Activated CD8-positive, alpha-beta memory T cell treated with anti-CD3 and anti-CD28 coated beads for 4 hours (primary cell): ENCODE measurements at places on chromosomes 6 and 20.

DNA sequence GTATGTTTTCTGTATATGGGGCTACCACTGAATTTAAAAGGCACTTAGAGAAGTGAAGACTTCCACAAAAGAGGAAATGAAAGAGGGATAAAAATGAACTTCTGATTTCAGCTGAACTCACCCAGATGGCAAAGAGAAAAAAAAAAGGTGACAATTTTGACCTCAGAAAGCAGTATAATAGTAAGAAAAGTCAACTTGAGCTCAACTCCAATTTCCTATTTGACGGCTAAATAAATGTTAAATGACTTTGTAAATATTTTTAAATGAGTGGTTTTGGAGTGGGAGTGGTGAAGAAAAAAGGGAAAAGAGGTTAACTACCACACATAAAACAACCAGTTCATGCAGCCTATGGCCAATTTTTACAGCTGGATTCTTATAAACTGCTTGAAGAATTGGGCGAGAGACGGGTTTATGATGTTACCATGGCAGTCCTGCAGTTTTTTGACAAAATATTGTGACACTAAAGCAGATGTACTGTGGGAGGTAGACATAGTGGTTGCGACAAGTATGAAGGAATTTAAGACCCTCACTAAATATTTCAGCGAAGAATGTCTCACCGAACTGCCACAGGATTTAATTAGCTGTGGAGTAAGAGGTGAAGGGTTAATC, 49.8 kb upstream of the ADTRP start:
- no peak for DNase-seq

- DNase-seq, result no peak
Observed at GRCh38 chr20:21702553-21703470, 2.7 kb upstream of the PAX1 start.

GRCh38 chr6:111487661-111488060, 4.6 kb upstream of the REV3L start:
- no peak for DNase-seq

DNA sequence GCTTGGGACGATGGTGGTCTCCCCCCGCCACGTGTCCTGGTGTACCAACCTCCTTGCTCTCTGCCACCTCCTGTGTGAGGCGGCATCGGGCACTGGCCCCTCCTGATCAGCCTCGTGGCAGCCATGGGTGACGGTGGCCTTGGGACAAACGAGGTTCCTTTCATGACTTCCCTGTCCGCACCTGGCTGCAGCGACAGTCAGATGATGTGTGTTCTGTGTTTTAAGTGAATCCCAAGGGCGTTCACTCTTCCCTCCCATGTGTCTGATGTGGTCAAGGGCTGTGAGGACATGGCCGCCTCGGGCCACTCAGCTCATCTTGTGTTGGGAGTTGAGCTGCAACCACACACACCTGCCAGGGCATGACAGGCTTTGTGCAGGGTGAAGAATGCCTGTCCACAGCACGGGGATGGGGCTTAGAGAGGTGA, 30.4 kb upstream of the PCMTD2 start:
- DNase-seq, result no peak

- DNase-seq, result no peak
Observed at GRCh38 chr6:155248008-155249001, 15.5 kb upstream of the CLDN20 start.

DNA sequence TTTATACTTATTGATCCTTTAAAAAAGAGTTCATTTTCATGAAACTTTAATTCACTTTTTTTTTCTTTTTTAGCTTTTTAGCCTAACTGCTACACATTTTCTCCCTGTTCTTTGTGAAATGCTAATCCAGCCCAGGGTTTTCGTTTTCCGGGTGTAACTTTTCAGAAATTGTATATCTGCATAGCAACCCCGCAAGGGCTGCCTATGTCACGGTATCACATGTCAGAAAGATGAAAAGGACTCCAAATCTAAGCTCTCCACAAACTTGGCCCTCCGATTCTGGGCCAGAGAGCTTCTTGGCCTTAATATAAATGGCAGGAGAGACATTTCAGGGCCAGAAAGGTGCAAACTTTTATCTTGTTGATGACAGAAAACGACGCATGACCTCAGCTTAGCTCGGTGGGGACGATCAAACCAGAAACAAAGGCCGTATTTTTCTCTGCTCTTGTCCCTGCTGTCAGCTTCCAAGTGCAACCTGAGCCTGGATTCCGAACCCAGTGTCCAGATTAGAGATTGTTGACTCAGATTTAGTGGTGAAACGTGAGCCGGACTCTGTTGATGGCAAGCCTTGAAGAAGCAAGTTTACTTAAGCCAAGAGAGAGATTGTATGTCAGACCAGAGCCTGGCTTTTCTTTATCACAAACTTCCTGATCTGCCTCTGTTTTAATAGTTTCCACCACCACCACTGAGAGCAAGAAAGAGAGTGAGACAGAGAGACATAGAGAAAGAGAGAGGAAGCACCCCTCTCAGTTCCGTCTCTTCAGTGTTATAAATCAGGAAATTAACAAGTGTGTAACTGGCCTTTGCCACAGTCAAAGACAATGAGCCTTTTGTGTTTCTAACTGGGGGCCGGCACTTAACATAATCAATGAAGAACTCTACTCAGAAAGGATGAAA, 157.8 kb downstream of the SCML4 start:
- DNase-seq, result no peak

GRCh38 chr6:15375638-15376290, 129.9 kb downstream of the JARID2 start:
- no peak for DNase-seq

DNA sequence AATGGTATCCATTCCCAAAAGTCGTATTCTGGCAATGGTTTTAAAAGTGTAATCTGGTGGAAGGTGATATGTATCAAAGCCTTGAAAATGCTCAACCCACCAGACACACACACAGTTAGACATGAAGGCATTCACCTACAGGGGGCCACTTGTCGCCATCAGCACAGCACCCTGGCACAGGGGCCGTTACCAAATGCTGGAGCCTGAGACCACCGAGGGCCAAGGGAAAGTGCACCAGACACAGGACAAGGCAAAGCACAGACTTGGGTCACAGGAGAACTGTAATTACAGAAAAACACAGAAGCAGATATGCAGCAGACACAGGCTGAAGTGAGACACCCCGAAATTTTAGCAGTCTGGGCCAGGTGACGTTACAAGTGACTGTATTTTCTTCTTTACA, 9.3 kb downstream of the TAF4 start:
- no peak for DNase-seq

DNA sequence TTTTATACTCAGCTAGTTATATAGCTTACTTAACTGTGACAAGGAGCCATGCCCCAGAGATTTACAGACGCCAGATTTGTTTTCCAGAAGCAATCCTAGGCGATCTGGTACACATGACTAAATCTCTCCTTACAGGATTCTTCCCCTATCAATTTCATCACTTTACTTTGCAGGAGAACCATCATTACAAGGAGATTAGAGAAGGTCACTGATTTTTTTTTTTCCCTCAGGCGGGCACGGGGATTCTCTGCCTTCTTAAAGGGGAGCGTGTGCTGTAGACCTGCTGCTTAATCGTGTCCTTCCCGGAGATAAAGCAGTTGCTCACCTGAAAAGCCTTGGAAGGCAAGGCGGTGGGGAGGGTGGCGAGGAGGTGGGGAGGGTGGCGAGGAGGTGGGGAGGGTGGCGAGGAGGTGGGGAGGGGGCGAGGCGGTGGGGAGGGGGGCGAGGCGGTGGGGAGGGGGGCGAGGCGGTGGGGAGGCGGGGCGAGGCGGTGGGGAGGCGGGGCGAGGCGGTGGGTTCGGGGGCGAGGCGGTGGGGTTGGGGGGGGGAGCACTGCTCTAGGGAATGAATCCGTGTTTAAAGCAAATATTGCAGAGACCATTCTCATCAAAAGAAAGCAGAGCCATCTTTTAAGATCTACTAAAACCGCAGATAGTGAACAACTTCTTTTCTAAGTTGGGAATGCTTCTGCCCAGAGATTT, 14.3 kb upstream of the MRAP2 start:
- DNase-seq, result no peak

- DNase-seq, result no peak
Observed at GRCh38 chr6:147625946-147626345, 117.5 kb downstream of the SAMD5 start.

GRCh38 chr20:59247731-59248684, 52.4 kb upstream of the EDN3 start:
- no peak for DNase-seq

DNA sequence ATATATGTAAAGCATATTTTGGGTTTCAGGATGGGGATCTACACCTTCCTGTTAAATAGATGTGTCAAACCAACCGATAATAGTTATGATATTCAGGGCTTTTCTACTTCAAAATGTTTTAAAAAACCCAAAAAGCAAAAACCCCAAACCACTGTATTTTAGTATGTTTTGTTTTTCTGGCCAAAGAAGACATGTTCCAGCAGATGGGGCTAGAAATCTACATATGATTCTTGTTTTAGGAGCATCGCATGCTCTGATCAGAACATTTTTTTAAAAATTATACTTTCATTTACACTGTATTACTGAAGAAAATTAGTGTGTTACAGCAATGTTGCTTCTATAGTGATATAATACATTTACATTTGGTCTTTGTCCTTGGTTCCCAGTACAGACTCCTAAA, 11.0 kb downstream of the RMND1 start:
- no peak for DNase-seq

GRCh38 chr20:35891375-35891774, 62.9 kb downstream of the SCAND1 start:
- no peak for DNase-seq

DNA sequence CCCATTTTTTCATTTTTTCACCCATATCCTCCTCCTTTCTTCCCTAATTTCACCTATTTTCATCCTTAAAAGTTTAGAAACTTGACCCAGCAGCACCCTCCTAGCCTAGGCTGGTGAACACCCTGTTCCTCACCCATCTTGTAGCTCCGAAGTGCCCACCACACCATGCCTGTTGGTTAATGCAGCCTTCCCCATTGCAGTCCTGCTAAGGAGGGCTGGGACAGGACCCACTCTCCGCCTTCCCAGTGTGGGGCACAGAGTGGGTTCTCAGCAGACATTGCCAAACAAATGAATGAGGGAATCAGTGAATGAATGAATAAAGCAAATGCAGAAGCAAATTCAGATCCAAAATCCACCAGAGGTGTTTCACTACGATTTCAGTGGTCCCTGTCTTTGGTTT, 45.7 kb downstream of the CTCFL start:
- no peak for DNase-seq

DNA sequence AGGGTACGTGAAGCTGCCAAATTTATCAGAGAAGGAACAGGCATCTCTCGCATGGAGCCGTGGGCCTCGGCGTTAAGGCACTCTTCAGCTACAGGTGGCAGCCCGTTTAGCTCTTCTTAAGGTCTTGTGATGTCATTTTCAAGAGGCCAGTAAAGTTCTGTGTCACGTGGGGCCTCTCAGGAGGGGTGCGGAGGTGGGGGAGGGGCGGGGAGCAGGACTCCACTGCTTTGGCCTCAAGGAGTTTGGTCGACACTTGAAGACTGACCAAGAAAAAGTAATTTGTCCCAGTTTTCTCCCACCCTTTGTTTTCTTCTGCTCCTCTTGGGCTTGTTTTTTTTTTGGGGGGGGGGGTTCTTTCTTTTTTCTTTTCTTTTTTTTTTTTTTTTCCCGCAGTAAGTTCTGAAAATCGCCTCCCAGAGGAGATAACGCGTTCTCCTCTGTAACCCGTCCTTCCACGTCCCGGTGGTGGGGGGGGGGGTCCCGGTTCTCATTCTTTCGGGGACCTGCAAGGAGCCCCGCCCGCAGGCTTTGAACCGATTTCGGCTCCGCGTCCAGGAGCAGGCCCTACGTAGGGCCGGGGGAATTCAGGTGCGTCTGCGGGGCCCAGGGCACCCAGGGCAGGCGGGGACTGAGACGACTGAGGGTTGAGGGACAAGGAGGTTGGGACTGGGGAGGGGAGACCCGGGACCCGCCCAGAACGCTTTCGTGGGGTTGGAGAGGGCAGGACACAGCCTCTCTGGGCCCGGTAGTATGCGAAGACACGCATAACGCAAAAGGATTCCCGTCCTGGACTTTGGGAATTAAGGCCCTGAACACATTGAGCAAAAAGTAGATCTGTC, 26.0 kb downstream of the GPX6 start:
- DNase-seq, result no peak

DNA sequence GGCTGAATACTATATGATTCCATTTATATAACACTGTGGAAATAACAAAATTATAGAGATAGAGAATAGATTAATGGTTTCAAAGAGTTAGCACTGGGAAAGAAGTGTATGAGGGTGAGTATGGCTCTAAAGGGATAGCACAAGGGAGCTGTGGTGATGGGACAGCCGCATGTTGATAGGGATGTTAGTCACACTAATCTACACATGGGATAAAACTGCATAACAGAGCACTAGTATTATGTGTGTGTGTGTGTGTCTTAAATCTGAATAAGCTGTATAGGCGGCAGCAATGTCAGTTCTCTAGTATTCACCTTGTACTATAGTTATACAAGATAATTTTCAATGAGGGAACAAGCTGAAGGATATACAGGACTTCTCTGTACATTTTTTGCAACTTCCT, 5.8 kb downstream of the CGA start:
- no peak for DNase-seq

GRCh38 chr6:79372757-79373156, 138.3 kb upstream of the HMGN3 start:
- DNase-seq, result no peak

DNA sequence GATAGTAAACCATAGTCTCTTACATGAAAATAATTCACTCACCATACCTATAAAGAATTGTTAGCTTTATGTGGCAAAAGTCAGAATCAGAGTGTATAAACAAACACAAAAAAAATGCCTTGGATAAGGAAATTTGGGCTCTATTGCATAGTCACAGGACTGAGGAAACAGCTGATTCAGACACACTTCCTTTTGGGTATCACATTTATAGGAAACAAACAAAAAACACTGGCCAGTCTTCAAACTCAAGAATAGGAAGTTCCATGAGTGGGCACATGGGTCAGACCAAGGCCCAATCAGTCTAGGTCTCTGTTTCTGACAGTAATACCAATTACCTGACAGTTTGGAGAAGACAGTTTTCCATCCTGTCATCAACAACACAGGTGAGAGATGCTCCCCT, 8.0 kb downstream of the SLC18B1 start:
- DNase-seq, result no peak

DNA sequence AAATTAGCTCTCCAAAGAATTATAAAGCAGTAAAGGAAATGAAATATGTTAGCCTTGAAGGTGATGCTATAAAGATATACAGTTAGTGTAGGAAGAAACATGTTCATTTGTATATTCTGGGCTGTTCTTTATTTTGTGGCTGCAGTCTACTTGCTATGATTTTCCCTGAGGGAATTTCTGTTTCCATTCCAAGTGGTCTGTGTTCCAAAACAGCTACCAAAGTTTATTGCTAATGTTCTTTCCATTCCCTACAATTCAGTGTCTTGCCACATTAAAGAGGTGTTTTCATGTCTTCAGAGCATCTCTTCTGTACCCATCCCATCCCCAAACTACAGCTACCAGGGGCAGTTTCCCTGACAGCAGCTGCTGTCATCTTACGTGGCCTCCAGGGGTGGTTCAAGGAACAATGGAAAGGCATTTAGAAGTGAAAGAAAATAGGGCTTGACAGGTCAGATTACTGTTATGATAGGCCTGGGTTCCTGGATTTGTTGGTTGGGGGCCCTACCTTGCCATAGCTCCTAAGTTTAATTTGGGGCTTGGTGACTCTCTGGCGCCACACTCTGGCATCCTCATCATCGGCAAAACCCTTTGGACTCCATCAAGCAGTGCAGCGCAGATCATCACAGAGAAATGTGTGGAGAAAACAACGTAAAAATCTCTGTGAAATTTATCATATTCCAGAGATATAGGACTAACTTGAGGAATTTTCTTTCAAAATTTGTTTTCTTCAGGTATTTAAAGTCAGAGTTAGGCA, 33.8 kb upstream of the AIG1 start:
- peak; percentile 11 for DNase-seq
